ENCODE measurements at places on chromosomes 16 and 17.

DNA sequence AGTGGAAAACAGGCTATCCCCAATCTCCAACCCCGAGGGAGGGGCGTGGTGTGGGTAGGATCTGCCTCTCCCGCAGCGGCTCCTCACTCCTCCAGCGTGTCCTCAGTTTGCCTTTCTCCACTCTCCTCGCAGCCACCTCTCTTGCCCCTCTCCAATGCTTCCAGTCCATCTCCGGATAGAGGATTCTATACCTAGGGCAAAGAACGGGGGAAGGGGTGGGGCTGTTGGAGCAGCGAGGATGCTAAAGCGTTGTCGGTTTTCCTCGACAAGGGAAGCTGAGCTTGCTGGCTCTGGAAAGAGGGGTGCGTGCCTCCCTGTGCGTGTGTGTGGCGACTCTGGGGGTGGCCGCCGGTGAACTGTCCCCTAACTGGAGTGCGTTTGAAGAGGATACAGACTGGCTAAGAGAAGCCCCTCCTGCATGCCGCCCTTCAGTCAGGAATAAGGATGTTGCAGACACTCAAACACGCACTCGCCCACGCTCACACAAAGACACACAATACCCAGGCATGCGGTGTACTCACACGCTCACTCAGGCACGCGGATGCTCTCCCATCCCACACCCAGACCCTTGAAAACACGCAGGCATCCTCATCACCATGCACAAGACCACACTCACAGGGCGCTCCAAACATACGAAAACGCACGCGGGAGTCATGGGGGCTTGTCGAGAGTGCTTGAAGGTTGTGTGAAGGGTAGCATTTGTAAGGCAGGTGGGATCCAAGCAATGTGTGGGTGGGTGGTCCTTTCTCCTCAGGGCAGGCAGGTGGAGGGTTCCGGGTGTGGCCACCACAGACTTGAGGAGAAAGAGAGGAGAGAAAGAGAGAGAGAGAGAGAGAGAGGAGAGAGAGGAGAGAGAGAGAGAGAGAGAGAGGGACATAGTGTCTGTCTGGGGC, 655 bp upstream of the GPR139 start:
- DNase-seq = no peak

DNA sequence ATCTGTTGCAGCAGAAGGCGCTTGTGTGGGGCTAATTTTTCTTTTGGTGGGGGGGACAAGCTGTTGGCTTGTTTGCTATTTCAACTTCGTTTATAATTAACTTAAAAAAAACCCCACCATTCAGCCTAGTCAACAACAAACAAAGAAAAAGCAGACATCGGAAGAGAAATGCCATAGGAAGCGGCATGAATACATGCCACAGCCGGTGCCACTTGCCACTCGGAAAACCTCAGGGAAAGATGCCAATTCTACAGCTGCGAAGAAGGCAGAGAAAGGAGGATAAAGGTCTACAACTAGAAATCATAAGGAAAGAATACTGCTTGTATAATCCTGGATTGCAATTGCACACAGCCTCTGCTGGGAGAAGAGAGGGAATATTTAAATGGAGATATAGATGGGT, 254.4 kb upstream of the PMFBP1 start:
- no peak for DNase-seq

- no peak for DNase-seq
These were observed 11.1 kb downstream of the MGAT5B start for GRCh38 chr17:76879254-76879653.

- no peak for DNase-seq
These were observed 59.1 kb downstream of the PRMT7 start for GRCh38 chr16:68369697-68370580.

- DNase-seq = no peak
These were observed 11.9 kb upstream of the SP6 start for GRCh38 chr17:47862621-47863440.

DNA sequence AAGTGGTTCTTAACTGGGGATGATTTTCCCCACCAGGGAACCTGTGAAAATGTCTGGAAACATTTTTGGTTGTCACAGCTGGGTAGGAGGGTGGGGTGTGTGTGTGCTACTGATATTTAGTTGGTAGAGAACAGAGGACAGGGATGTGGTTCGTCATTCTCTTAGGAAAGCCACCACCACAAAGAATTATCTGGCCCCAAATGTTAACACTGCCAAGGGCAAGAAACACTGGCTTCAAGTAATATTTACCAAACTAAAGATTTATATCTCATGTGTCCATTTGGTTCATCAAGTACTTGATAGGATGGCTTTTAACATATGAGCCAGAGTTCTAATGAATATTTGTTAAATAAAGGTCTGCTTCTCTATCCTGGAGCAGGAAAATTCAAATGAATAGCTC, 19.5 kb downstream of the MPHOSPH6 start:
- DNase-seq = no peak

GRCh38 chr17:68612209-68612922, 11.2 kb upstream of the FAM20A start:
- no peak for DNase-seq

DNA sequence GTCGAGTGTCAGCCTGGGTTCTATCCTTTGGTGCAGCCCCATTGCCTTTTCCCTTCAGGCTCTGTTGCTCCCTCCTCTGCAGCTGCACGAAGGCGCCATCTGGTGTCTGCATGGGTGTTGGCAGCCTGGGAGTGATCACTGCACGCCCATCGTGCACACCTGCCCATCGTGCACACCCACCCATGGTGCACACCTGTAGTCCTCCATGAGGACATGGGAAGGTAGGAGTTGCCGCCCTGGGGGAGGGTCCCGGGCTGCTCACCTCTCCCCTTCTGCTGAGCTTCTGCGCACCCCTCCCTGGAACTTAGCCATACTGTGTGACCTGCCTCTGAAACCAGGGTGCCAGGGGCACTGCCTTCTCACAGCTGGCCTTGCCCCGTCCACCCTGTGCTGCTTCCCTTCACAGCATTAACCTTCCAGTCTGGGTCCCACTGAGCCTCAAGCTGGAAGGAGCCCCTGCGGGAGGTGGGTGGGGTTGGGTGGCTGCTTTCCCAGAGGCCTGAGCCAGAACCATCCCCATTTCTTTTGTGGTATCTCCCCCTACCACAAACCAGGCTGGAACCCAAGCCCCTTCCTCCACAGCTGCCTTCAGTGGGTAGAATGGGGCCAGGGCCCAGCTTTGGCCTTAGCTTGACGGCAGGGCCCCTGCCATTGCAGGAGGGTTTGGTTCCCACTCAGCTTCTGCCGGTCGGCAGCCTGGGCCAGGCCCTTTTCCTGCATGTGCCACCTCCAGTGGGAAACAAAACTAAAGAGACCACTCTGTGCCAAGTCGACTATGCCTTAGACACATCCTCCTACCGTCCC, 2.9 kb downstream of the CTRL start:
- peak; percentile 84 for DNase-seq

GRCh38 chr16:11752856-11753255, 10.2 kb upstream of the TXNDC11 start:
- DNase-seq = no peak

GRCh38 chr16:14527411-14528044, 102.5 kb downstream of the PARN start:
- DNase-seq = peak; percentile 41

DNA sequence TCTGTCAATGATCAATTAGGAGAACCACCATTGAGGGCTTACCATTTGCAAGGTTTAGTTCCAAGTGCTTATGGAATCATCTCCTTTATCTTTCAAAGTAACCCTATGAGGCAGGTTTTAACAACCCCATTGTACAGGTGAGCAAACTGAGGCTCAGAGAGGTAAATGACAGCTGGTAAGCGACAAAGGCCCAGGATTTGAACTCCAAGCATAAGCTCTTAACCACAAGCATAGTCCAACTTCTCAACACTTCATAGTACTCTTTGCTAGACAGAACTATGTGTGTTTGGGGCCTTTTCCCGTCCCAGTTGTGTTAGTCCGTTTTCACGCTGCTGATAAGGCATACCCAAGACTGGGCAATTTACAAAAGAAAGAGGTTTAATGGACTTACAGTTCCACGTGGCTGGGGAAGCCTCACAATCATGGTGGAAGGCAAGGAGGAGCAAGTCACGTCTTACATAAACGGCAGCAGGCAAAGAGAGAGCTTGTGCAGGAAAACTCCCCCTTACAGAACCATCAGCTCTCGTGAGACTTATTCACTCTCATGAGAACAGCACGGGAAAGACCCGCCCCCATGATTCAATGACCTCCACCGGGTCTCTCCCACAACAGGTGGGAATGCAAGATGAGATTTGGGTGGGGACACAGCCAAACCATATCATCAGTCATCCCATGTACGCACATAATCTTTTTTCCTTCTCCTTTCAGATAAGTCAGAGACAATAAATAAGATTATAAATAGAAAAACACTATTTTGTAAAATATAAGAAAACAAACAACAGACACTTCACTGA, 6.4 kb downstream of the RPH3AL start:
- no peak for DNase-seq

DNA sequence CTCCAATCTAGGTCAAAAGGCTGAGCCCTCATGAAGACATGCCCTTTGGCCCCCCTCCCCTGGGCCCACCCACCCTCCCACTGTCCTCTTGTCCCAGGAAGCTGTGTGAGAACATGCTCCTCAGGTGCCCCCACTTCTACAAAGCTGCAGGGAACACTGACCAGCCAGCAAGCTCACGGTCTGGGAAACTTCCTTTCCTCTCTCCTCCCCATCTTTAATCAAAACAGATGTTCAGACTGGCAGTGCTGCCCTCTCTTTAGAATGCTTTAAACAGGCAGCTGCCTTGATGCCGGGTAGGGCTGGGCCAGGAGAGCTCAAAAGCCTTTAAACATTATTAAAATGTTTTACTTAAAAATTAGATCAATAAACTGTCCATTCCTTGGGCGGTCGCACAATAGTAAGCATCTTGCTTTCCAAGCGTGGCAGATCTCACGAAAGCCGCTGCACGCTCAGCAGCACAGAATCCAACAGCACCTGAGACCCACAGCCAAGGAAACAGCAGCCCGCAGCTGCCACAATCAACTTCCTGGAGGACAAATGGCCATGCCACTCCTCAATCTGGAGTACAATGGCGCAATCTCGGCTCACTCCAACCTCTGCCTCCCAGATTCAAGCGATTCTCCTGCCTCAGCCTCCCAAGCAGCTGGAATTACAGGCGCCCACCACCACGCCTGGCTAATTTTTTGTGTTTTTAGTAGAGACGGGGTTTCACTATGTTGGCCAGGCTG, 399.2 kb downstream of the SLC39A11 start:
- peak; percentile 41 for DNase-seq

DNA sequence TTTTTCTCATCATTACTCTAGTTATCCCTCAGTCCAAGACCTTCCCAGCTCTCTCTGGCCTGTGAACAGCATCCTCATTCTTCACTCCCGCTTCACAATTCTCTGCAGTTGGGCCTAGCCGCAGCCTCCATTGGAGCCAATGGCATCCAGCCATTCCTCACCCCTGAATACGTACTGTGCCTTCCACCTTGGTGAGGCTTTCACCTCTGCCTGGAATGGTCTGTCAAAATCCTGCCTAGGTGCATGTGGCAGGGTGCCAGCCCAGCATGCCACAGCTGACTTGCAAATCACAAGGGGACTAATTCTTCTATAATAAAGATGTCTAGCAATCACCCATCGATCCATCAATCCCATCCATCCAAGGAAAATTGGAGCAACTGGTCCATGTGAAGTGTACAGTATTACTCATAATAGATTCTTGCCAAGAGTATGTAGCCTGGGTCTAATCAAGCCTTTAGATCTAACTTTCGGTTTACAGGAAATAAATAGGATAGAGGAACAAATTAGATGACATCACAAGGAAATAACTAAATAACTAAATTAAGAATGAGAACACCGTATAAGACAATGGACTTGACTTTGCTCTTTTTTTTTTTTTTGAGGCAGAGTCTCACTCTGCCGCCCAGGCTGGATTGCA, 5.1 kb upstream of the CX3CL1 start:
- no peak for DNase-seq

- peak; percentile 51 for DNase-seq
These were observed 3.6 kb upstream of the WDR81 start for GRCh38 chr17:1720856-1721386.

- DNase-seq = no peak
These were observed 793 bp downstream of the COG7 start for GRCh38 chr16:23452221-23452571.

- no peak for DNase-seq
These were observed 64.2 kb upstream of the ZNF469 start for GRCh38 chr16:88318521-88318920.

GRCh38 chr16:19164285-19164684, 3.8 kb upstream of the SYT17 start:
- no peak for DNase-seq

DNA sequence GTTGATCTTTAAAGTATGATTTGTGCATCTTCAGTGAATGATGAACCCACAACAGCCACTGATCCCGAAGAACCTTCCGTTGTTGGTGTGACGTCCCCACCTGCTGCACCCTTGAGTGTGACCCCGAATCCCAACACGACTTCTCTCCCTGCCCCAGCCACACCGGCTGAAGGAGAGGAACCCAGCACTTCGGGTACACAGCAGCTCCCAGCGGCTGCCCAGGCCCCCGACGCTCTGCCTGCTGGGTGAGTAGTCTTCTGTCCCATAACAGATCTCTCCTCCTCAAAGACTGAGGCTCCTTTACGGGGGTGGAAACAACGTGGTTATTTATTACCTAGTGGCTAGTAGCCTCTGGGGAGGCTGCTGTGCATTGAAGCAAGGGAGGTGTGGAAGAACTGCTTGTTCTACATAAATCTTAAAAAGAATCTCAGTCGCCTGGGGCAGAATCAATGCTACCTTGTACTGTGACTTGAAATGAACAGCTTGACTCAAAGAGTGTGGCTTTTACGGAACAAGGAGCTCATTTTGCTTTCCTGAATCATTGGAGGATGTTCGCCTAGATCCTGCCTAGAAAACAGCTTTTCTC, 63.0 kb upstream of the CLEC18A start:
- DNase-seq = no peak

GRCh38 chr17:42553866-42554249, 1.1 kb downstream of the HSD17B1 start:
- DNase-seq = no peak

- DNase-seq = peak; percentile 49
These were observed 14.2 kb downstream of the CTRB2 start for GRCh38 chr16:75192606-75193264.

- DNase-seq = no peak
These were observed 528 bp upstream of the NOL11 start for GRCh38 chr17:67717192-67717623.

GRCh38 chr16:73298562-73298961, 250.6 kb upstream of the ZFHX3 start:
- DNase-seq = peak; percentile 64

GRCh38 chr16:48082516-48082915, 73.3 kb downstream of the ABCC12 start:
- DNase-seq = no peak

DNA sequence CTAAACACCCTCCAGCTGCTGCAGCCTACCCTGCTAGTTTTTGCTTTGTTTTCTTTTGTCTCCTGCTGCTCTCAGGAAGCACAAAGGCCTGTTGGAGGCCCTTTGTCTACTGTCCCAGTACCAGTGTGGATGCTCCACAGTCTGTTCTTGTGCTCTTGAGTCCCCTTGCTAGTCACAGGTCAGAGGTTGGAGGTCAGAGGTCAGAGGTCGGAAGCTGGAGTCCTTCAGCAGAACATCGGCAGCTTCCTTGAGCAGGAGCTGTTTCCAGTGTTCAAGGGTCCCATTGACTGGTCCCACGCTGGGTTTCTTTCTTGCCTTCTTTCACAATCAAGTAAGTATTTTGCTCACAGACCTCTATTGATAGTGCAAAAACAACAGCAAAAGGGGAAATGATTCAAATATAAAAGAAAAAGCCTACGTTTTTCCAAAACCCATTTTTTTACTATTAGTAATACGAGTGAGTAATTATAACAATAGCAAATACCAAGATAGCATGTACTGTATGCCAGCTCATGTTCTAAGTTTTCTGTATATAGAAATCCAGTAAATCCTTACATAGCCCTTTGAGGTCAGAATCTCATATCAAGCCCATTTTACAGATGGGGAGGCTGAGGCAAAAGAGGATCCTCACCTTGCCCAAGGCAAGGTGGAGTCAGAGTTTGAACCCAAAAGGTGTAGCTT, 10.9 kb upstream of the IL34 start:
- DNase-seq = peak; percentile 44
